ENCODE measurements at places on chromosomes 11 and 22.

DNA sequence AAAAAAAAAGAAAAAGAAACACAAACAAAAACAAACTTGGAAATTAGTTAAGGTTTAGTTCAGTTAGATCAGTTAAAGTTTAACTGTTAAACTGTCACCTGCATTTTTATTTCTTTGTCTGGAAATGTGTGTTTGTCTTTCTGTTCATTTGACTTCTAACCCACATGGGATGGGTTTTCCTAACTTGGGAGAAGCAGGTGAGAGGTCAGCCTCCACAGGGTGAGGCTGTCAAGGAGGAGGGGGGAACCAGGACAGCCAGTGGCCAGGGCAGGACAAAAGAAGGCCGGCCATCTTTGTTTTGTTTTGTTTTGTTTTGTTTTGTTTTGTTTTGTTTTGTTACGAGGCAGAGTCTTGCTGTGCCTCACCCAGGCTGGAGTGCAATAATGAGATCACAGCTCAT lies 13.4 kb upstream of the GCAT start:
- no peak for DNase-seq

DNA sequence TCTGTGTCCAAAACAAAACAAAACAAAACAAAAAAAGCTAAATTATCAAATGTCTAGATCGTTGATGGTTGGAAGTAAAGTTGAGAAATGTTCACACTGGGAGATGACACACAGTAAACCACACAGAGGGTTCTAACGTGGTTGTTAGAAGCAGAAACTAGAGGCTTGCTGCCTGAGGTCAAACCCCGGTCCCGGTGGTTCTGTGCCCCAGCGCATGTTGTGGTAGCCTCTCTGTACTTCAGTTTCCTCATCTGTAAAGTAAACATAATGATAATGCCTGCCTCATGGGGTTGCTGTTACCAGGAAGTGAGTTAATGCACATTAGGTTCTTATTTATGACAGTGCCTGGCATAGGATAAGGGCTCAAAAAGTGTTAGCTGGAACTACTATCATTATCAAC lies 33.4 kb downstream of the PPARA start:
- DNase-seq: no peak

DNA sequence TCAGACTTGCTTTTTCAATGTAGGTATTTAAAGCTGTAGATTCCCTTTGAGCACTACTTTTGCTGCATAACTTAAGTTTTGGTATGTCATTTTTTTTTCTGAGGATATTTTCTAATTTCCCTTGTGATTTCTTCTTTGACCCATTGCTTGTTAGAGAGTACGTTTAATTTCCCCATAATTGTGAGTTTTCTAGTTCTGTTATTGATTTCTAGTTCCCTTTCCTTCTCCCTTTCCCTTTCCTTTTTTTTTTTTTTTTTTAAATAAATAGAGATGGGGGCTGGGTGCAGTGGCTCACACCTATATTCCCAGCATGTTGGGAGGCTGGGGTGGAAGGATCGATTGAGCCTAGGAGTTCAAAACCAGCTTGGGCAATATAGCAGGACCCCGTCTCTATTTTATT lies 30.8 kb downstream of the UBE2L3 start:
- DNase-seq: no peak

GRCh38 chr11:134670961-134671370 lies 258.9 kb upstream of the B3GAT1 start:
- no peak for DNase-seq

DNA sequence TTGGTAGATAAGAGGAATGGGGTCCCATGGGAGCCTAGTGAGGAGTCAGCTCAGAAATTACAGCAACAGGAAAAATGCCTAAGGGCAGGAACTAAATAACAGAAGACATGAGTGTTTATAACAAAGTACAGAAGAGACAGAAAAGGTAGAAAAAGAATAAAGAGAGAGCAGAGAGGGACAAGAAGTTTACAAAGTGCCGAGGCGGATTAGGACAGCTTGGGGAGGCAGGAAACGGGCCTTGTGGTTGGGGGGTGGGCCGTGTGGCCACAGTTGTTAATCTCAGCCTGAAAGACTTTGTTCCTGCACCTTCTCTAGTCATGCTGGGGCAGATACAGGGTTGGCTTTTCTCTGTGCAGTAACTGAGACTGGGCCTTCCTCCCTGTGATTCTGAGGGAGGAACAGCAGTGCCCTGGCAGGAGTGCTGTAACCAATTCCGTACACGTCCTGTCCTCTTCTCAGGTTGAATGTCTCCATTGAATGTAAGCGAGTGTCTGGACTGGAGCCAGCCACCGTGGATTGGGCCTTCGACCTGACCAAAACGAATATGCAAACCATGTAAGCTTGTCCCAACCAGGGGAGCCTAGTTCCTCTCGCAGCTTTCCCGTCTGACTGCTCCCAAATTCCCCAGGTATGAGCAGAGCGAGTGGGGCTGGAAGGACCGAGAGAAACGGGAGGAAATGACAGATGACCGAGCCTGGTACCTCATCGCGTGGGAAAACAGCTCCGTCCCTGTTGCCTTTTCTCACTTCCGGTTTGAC lies 13.2 kb downstream of the NAA40 start:
- DNase-seq: no peak

- DNase-seq: no peak
Observed at GRCh38 chr11:67410984-67411784, 4.3 kb upstream of the CARNS1 start.

GRCh38 chr11:127451861-127452260 lies 451.3 kb upstream of the KIRREL3 start:
- DNase-seq: no peak

- DNase-seq: no peak
Observed at GRCh38 chr22:43343670-43344519, 723 bp upstream of the SCUBE1 start.

GRCh38 chr11:64352099-64352994 lies 6.6 kb upstream of the RPS6KA4 start:
- DNase-seq: no peak

DNA sequence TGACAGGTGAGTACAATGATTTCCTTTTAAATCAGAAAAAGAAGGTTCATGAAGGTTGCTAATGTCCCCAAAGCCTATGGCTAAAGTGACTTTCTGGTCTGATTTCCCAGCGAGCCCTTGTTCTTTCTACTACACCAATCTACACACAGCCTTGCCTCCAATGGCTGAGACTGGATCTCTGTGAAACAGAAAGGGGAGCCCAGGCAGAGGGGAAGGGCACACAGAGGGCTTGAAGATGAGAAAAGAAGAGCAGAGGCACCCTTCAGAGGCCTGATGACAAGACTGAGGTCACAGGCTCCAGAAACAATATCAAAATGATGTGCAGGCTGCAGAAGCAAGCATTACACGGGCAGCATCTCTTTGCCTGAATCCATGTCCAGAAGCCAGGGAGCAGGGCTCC lies 1.5 kb downstream of the SYN3 start:
- DNase-seq: no peak

GRCh38 chr11:24267014-24267413 lies 229.8 kb upstream of the LUZP2 start:
- DNase-seq: no peak

GRCh38 chr11:12433571-12434324 lies 56.4 kb downstream of the PARVA start:
- DNase-seq: no peak

GRCh38 chr11:17412488-17413180 lies 24.2 kb upstream of the KCNJ11 start:
- DNase-seq: no peak

DNA sequence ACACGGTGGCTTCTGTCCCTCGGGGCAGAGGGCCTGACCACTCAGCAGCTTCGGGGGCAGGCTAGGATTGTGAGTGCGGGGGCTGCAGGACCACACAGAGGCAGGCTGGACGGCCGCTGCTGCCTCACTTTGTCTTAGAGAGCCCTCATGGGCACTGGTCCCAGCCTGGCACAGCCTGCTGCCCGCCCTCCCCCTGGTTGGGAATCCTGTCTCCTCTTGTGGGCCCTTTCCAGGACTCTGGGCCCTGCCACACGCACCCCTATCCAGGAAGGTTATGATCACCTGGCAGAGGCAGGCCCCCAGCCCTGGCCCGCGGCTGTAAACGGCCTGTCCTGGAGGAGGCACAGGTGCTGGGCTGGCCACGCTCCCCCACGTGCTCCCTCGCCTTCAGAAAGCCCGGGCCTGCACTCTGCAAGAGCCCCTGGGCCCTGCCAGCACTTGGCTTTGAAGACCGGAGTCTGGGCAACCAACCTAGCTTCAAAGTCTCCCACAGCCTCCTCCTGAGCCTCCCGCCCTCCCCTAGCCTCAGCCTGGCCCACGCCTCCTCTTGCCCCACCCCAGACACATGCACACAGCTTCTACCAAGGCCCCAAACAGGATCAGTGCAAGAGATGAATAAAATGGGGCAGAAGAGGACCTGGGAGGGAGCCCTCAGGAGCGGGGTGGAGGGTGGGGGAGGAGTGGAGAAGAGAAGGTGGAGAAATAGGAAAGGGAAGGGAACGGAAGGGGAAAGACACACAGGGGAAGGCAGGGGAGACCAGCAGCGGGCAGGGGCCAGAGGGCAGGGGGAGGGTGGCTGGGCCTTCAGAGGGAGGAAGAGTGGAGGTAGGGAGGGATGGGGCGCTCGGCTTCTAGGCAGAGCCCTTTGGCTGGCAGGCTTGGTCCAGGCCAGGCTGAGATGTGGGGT lies 31.0 kb downstream of the SYT7 start:
- no peak for DNase-seq

- no peak for DNase-seq
Observed at GRCh38 chr11:73201249-73201648, 16.8 kb upstream of the P2RY2 start.

GRCh38 chr11:36254713-36255112 lies 34.5 kb downstream of the COMMD9 start:
- DNase-seq: no peak

- peak; percentile 63 for DNase-seq
Observed at GRCh38 chr11:130448416-130449309, at the start of gene ADAMTS15. Gene ADAMTS15, plus strand, starts transcription at chr11:130448645. Its CDS starts 329 bp downstream, at chr11:130448974.

DNA sequence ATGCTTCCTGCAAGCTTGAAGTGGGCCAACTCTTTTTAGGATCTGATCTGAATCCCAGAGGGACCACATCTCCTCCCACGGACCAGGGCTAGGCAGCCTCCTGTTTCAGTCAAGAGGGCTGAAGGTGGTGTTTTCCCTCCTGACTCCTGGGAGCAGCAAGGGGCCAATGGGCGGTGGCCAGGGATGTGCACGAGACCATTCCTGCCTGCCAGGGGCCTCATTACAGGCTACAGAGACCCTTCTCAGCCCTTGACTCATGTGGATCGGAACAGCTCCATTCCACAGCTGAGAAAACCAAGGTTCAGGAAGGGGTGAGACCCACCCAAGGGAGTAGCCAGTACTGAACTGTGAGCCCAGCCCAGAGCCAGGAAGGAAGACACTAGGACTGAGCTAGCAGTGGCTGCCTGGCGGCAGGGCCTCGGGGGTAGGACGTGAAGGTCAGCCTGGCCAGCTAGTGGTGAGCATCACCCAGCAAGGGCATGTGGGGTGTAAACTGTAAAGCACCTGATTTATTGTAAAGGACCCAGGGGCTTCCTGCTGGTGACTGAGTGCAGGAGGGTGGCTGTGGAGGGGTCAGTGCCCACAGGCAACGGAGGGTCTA lies 3.4 kb upstream of the P2RY6 start:
- DNase-seq: no peak

- no peak for DNase-seq
Observed at GRCh38 chr11:79199729-79200354, 241.0 kb downstream of the TENM4 start.

DNA sequence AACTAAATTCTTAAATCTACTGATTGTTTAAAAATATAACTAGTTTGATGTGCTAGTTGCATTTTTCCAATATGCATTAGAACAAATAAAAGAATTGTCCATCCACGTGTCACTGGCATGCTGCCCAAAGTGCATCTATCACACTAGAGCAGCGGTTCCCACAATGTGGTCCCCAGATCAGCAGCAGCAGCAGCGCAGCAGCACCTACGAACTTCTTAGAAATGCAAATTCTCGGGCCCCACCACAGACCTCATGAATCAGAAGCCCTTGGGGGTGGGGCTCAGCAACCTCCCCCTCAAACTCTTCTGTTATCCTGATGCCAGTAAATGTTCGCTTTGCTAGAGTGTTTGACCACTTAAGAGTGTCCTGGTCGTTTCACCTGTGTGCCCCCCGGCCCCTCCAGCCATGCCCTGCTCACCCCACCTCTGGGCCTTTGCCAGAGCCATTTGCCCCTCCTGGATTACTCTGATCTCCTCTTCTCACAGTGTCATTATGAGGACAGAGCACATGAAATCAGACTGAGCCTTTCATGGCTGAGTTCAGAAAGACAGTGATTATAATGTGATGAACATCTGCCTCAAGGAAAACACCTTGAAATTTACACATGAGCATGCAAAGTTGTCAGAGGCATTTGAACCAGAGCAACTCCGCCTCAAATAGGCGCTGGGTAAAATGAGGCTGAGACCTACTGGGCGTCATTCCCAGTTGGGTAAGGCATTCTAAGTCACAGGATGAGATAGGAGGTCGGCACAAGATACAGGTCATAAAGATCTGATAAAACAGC lies 12.6 kb upstream of the VSIG10L2 start:
- DNase-seq: no peak

- no peak for DNase-seq
Observed at GRCh38 chr22:47307822-47308221, 545.4 kb downstream of the TBC1D22A start.

DNA sequence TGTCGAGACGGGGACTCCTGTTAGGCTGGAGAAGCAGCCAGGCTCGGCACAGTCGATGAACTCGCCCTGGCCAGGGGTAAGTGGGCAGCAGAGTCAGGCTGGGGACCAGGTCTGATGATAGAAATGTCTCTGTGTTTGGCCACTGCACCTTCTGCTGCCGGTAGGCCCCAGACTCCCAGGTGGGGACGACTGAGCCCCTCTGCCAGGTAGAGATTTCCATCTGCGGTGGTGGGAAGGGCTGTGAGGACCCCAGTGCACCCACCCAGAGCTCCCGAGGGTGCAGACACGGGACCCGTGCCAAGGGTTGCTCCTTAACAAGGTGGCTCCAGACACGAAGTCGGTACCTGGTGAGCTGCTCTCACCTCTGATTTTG lies 862.5 kb downstream of the TBC1D22A start:
- no peak for DNase-seq

- no peak for DNase-seq
Observed at GRCh38 chr22:48982321-48982905, 845.3 kb downstream of the BRD1 start.

- no peak for DNase-seq
Observed at GRCh38 chr11:70671083-70671482, 272.8 kb downstream of the CTTN start.

GRCh38 chr11:65212226-65212801 lies 30.6 kb downstream of the CAPN1 start:
- DNase-seq: no peak

GRCh38 chr22:39537975-39538374 lies 5.4 kb upstream of the RPS19BP1 start:
- no peak for DNase-seq

GRCh38 chr11:69477086-69477485 lies 4.4 kb upstream of the LINC01488 start:
- no peak for DNase-seq

- no peak for DNase-seq
Observed at GRCh38 chr11:64264371-64264852, 13.1 kb downstream of the PLCB3 start.

- no peak for DNase-seq
Observed at GRCh38 chr11:35474688-35475087, 50.7 kb downstream of the PAMR1 start.

- no peak for DNase-seq
Observed at GRCh38 chr11:129720156-129720555, 95.5 kb upstream of the TMEM45B start.

Measured in NCI-H1048 (cell line).